Left cardiac atrium (tissue), 4 donors: ENCODE measurements at places on chromosomes 11 and 22. TPM values are rescaled to one million over a fixed set of nuclear protein-coding genes. Genes with fewer than 3 reads are reported as not detected.

- DNase-seq = no peak
Measured at GRCh38 chr11:76310832-76311595, 69.9 kb downstream of the THAP12 start.

DNA sequence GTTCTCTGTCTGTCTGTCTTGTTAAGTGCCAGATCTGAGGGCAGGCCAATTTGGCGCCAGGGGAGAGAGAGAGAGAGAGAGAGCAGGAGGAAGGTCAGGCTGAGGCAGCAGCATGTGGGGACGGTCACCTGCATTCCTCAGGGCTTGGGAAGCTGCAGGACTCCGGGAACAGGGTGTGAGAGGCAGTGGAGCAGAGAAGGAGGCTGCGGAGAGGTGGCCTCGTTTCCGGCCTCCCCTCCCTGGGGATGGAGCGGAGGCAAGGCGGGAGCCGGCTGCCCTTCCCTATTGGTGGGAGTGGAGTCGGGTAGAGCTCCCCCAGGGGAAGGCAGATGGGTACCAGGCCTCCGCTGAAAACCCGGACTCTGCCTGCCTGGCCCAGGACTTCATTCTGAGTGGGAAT is 9.7 kb downstream of the CLMP start:
- no peak for DNase-seq

Gene SCUBE2
- 4.4 TPM for total RNA-seq

Gene CSNK2A3
- total RNA-seq = 0.97 TPM

DNA sequence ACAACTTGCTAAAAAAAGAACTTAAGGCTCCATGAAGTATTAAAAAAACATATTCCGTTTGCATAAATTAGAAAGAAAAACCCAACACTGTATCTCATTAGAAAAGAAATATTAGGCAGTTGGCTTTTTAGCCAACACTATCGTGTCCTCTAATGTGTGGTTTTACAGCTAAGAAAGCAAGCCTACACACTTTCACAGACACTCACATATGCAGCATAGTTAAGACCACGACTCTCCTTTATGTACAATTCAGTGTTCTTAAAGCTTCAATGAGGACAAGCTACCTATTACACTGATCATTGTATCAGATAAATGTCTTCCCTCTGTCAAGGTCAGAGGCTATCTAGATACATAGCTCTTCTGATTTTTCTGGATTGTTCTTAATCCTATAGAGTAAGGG is 80.1 kb downstream of the PICALM start:
- DNase-seq = no peak

GRCh38 chr11:86576946-86577624 is 95.3 kb downstream of the ME3 start:
- DNase-seq = no peak

DNA sequence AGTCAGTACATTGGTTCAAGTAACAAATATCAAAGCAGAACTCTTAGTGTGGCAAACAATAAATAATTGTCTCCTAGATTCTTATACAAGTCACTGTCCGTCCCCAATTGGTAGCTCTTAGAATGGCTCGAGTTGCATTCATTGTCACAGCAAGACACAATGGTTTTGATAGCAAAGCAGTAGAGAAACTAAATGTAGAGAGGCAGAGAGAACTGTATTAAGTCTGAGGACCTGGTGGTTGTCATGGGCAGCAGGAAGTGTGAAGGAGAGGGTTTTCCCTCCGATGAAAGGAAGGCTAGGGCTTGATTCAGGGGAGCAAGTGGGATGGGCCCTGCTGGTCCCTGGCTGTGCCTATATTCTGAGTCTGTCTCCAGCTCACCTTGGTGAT is 36.6 kb downstream of the RCOR2 start:
- no peak for DNase-seq
